ENCODE measurements at places on chromosomes 7 and 10.

GRCh38 chr7:104809906-104810305 is 204.1 kb upstream of the KMT2E start:
- DNase-seq, result no peak

GRCh38 chr10:11595395-11595692 is 16.1 kb downstream of the USP6NL start:
- DNase-seq, result no peak

DNA sequence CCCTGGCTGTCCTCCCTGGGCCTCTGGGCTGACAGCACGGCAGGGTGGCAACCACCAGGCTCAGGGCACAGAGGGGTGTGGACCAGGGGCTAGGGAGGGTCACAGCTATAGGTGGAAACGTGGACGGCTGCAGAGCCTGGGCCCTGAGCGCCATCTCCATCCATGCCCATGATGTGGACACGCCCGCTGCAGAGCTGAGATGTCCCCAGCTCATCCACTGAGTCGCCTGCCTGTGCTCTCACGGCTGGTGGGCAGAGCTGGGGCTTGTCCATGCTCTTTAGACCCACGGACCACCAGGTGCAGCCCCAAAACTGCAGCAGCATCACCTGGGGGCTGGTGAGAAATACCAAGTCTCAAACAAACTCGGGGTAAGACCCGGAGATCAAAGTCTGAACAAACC is 16.1 kb downstream of the TECPR1 start:
- DNase-seq, result no peak

- DNase-seq, result no peak
Measured at GRCh38 chr10:24414597-24414996, 205.7 kb downstream of the KIAA1217 start.

GRCh38 chr10:59713196-59713821 is 3.7 kb upstream of the SLC16A9 start:
- DNase-seq, result no peak

- no peak for DNase-seq
Measured at GRCh38 chr7:27242555-27243339, at the start of gene EVX1. Gene EVX1 (plus strand): TSS chr7:27242802. CDS start chr7:27243031, 229 bp downstream.

DNA sequence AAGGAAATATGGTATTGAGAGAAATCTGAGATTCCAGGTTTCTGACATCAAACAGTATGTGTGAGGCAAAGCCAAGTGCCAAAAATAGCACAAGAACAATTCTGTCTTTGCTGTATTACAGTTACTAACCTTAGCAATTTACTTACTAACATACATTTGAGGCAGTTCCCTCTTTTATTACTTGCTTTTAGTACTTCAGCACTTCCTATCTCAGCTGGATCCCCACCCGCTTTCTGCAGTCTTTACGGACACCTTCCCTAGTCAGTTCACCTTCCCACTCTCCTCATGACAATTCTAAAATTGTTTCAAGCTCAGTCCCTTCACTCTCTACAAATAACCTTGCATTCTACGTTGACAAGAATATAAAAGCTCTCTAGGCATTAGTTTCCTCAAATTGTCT is 79.2 kb downstream of the ELAPOR2 start:
- DNase-seq, result no peak

All from ecto neural progenitor cell (in vitro differentiated cells).